Aorta (tissue), 5 donors: ENCODE measurements at places on chromosomes 11 and 22. TPM values are rescaled to one million over a fixed set of nuclear protein-coding genes. Genes with fewer than 3 reads are reported as not detected.

DNA sequence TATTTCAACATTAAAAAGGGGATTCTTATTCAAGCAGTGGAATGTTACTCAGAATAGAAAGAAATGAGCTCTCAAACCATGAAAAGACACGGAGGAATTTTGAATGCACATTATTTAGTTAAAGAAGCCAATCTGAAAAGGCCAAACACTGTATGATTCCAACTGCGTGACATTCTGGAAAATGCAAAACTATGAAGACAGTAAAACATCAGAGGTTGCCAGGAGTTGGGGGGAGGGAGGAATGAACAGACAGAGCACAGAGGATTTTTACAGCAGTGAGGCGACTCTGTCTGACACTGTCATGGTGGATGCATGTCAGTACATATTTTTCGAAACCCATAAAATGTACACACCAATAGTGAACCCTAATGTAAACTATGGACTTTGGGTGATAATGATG is 22.9 kb upstream of the THY1 start:
- no peak overlapping the region for H3K4me3 ChIP-seq
- H3K27ac ChIP-seq = no peak overlapping the region
- H3K4me1 ChIP-seq = no peaks in the 10 kb centered on the region
- no peaks in the 10 kb centered on the region for H3K36me3 ChIP-seq
- no peaks in the 10 kb centered on the region for H3K27me3 ChIP-seq
- DNase-seq = no peak

CARD18 gene
- total RNA-seq = not detected

DNA sequence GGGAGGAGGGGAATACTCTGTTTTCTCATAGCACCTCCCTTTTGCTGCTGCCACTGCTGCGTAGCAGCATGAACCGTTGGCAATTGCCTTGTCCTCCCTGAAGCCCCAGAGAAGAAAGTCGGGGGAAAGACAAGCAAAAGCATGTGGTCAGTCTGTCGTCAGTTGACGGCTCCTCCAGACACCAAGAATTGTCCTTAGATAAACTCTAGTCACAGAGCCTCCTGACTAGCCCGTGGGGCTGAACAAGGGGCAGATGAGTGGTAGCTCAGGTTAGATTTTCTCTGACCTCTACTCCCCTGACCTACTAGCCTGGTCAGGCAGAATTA is 126.4 kb upstream of the HSD17B12 start:
- H3K27me3 ChIP-seq = no peaks in the 10 kb centered on the region
- no peaks in the 10 kb centered on the region for H3K4me1 ChIP-seq
- H3K27ac ChIP-seq = no peak overlapping the region
- H3K36me3 ChIP-seq = no peaks in the 10 kb centered on the region
- no peak for DNase-seq

DNA sequence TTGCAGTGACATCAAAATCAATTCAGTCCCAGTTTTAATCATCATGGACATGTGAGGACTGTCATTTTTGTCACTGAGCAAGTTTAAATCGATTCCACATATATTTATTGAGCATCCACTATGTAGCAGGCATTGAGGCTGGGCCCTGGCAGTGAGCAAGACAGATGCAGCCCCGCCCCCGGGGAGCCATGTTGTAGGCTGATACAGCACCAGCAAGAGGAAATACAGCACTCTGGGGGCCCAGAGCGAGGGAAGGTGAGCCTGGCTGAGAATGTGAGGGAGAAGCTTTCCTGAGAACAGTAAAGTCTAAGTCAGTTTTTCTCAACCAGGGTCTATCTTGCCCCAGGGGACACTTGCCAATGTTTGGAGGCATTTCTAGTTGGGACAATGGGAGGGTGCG is 108.6 kb upstream of the ASPHD2 start:
- no peak overlapping the region for H3K4me3 ChIP-seq
- no peaks in the 10 kb centered on the region for H3K4me1 ChIP-seq
- H3K27ac ChIP-seq = no peak overlapping the region
- H3K36me3 ChIP-seq = no peaks in the 10 kb centered on the region
- no peak for DNase-seq
- no peaks in the 10 kb centered on the region for H3K27me3 ChIP-seq

DNA sequence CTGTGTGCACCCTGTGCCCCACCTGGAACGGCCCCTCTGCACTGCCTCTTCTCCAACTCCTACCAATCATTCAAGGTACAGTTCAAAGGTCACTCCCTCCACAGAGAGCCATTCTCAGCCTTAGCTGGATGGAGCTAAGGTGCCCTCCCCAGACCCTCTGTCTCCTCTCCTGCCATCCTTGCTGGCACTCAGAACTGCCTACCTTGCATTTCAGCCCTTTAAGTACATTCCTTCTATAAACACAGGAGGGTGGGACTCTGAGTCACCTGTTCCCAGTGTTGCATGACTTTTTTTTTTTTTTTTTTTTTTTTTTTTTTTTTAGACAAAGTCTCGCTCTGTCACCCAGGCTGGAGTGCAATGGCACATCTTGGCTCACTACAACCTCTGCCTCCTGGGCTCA is 8.6 kb downstream of the TTLL1 start:
- no peaks in the 10 kb centered on the region for H3K36me3 ChIP-seq
- no peak for DNase-seq

- no peaks in the 10 kb centered on the region for H3K27me3 ChIP-seq
- H3K4me3 ChIP-seq = no peak within 1 kb of the TSS
- no peaks in the 10 kb centered on the region for H3K36me3 ChIP-seq
- peak; percentile 40 for DNase-seq
Measured at GRCh38 chr11:118076754-118077281, at the start of gene TMPRSS4. Gene TMPRSS4 (plus strand): TSS chr11:118077078. CDS start chr11:118077303, 225 bp downstream.

DNA sequence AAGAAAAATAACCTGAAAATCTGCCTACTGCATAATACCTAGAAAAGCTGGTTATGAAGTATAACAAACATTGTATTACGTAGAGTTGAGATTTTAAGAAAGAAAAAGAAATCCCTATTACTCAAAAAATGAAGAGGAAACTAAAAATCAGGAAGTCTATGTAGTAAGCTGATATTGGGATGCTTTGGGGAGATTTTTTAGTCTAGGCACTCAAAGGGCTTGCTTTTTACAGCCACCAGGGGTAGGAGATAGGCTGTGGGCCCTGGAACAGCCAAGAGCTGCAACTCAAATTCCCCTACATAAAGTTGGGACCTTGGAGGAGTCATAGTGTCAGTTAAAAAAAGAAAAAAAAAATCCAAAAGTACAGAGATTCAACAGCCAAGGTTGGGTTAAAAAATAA is 90.4 kb downstream of the RELT start:
- no peak overlapping the region for H3K27ac ChIP-seq
- no peak for DNase-seq
- H3K36me3 ChIP-seq = no peaks in the 10 kb centered on the region
- H3K4me1 ChIP-seq = peaks cover 1% of the 10 kb centered on the region
- H3K27me3 ChIP-seq = no peaks in the 10 kb centered on the region
- H3K4me3 ChIP-seq = no peak overlapping the region

GRCh38 chr11:65639623-65640482 is 2.0 kb downstream of the SIPA1 start:
- H3K36me3 ChIP-seq = no peaks in the 10 kb centered on the region
- no peak for DNase-seq
- H3K4me1 ChIP-seq = no peaks in the 10 kb centered on the region
- H3K27me3 ChIP-seq = no peaks in the 10 kb centered on the region

DNA sequence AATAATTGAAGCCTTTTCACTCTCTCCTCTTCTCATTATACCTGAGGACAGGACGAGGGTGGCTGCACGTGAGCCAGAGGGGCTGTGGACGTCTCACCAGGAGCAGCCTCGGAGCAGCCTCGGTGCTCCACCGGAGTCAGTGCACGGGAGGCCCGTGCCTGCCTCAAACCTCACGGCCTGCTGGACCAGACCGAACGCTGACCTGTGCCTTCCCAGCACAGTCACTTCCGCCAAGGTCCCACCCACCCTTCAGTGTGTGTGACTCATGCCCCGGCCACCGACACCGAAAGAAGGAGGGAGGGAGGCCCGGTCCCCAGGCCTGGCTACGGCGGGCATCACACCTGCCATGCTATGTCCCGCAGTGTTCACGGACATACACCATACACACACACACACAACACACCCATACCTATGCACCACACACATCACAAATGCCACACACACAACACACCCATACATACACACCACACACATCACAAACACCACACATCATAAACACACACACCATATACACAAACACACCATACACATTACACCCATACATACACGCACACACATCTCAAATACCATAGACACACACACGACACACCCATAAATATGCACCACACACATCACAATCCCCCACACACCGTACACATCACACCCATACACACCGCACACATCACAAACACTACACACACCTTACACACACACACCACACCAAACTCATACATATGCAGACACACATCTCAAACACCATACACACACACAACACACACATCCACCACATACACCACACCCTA is 1506.5 kb downstream of the TBC1D22A start:
- no peak overlapping the region for H3K27ac ChIP-seq
- no peaks in the 10 kb centered on the region for H3K36me3 ChIP-seq
- no peaks in the 10 kb centered on the region for H3K27me3 ChIP-seq
- H3K4me3 ChIP-seq = no peak overlapping the region

MS4A15 gene
- total RNA-seq = not detected

DNA sequence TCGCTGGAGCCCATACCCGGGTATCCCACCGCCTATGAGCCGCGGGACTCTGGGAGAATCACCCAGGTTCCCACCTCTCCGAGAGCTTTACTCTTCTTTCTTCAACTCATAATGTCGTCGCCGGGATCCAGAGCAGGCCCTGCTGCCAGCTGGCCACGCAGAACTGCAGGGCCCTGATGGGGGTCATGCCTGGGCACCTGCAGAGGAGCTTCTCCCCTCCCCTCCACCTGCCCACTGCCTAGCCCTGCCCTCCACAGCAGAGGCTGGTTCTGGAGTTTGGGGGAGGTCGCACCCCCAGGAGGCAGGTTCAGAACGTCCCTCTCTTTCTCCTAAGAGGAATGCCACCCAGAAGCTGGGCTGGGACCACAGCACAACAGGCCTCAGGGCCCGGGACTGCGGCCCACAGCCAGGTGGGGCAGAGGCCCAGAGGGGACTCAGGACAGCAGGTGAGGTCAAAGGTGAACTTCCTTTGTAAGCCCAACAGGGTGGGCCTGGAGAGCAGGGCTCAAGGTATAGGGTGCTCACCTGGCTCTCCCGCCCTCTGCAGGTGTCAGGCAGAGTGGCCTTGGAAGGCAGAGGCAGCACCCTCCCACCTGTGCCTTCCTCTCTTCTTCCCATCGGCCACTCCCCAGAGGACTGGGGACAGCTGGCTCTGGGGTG is 1.9 kb downstream of the SLC25A45 start:
- no peak for DNase-seq
- H3K27me3 ChIP-seq = no peaks in the 10 kb centered on the region
- H3K27ac ChIP-seq = no peak overlapping the region
- no peak overlapping the region for H3K4me3 ChIP-seq
- no peaks in the 10 kb centered on the region for H3K4me1 ChIP-seq
- no peaks in the 10 kb centered on the region for H3K36me3 ChIP-seq
